Nephron progenitor cell (in vitro differentiated cells): ENCODE measurements at places on chromosomes 4 and X.

DNA sequence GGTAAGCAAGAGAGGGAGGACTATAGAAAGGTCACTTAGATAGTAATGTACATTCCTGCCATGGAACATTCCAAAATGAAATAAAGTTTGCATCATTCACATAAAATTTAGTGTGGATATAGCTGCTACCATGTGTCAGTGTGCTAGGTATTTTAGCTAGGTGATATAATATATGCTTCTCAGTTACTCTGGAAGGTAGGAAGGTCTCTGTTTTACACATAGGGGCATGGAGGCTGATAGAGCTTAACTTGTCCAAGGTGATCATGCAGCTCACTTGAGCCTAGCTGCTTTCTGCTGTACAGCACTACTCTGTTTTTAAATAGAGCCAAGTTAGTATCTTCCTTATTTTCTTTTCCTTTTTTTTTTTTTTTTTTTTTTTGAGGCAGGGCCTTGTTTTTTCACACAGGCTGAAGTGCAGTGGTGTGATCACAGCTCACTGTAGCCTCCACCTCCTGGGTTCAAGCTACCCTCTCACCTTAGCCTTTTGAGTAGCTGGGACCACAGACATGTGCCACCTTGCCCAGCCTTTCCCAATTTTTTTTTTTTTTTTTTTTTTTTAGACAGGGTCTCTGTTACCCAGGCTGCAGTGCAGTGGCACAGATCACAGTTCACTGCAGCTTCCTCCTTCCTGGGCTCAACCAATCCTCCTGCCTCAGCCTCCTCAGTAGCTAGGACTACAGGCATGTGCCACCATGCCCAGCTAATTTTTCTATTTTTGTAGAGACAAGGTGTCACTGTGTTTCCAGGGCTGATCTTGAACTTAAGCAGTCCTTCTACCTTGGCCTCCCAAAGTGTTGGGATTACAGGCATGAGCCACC lies 10.4 kb downstream of the AFF1 start:
- no peak for DNase-seq

DNA sequence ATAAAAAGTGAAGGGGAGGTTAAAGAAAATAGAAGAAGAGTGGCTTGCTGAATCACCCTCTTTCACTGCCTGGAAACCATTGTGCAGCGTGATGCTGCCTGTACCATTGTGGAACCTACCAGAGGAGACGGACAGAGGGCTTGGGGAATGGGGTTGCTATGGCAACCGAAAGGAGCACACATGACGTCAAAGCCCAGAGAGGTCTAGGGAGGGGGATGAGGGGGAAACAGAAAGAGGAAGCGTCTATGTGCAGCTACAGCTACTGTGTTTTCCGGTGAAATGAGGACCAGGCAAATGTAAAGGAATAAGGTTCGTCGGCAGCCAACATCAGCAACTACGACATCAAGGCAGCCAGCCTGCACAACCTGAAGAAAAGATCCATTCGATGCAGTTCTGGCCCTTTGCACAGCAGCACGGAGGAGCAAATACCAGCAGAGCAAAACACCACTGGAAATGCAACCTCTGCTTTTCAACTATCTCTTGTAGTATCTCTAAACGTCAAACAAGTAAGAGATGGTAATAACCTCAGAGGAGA lies at the start of gene MAPK10:
MAPK10 (minus strand) TSS at position 110 of the 535 bp plus-strand sequence.
- peak; percentile 60 for DNase-seq

DNA sequence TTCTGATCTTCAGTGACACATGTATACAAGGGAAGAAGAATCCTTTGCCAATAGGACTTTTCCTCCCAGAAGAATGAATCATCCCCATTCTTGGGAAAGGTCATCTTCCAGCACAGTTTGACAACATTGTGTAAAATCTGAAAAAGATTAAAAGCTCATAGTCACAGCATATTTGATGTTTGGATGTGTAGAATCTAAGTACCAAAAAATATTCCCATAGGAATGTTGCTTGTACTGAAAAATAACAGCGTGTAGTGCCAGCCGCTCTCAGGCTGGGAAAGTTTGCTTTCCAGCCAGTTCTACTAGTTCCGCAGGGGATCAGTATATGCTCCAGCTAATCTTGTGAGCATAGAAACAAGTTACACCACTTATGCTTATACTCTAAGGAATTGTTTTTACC lies 74.7 kb upstream of the IL13RA1 start:
- DNase-seq, result no peak

DNA sequence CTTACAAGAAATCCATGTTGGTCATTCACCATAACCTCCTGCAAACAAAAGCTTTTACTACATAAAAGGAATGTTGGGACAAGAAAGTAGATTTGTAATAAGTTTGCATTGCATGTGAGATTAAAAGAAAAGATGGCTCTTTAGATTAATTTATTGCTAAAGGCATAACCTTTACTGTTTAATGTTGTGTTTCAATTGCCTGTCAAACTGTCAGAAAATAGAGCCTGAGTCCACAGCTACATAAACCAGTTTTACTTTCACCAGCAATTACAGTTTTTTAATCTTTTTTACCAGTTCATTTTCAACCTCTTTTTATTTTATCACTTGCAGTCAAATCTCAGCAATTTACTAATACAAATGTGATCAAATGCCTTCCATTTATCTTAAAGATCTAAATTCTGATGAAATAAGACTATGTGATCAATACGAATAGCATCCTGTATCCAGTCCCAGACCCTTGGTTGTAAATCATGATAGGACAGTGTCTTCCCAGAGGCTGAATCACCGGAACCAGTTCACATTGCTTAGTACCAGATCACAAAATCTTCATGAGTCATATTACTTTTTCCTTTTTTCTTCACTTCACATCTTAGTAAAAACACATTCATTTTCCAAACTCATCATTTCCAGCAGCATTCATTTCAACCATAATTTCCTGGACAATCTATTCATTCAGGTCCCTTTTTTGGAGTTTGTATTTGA lies 95.4 kb upstream of the FRG1 start:
- DNase-seq, result no peak

DNA sequence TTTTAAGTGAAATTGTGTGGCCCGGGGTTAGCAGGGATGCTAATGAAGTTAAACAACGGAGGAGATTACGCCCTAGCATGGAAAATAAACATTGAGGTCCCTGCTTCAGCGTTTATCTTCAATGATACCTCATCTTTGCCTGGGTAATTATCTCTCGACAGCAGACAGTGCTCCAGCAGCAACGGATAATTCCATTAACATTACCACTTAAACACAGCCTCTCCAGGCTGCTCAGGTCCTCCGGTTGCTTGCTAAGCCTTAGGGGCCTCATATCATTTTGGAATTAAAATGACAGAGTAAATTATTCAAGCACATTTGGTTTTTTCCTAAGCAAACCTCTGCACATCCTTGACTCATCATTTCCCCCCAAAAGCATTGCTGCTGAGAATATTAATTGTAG lies 281.5 kb upstream of the KLF3 start:
- no peak for DNase-seq

- DNase-seq, result no peak
These were observed 16.1 kb downstream of the RNF4 start for GRCh38 chr4:2484993-2485392.

DNA sequence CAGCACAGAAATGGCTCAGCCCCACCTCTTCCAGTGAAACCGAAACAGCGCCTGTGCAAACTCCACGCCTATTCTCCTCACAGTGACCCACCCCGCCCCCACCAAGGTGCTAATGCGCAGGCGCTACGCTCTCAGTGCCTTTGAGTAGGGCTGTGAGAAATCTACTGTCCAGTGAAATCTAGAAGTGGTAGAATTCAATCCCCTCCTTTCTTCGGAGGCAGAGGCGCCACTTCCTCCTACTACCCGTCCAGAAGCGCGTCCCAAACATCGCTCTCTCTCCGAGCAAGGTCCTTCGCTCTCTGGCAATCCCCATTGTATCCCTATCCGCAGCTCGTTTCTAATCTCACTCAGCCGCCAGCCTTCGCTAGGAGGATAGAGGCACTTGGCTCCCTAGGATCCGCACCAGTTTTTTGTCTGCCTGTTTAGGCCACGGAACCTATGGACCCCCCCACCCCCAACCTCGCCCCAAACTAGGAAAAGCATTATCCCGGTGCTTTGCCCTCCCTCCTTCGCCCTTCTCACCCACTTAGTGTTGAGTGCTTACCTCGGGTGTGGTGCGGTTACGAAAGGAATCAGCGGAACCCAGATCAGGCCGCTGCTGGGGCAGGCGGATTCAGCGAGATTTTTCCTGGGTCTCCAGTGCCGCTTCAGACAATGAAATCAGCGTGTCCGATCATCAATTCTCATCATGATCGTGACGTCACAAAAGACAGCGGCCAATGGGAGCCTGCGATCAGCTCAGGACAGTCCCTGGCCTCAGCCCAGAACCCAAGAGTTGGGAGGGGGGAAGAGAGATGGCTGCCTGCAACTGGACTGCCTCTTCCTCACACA lies at the start of gene HDX:
HDX (minus strand) TSS at position 656 of the 831 bp plus-strand sequence. CDS start 27,056 bp downstream, outside the sequence.
- DNase-seq, result peak; percentile 81

- no peak for DNase-seq
These were observed 984.4 kb upstream of the PABPC4L start for GRCh38 chr4:135186002-135186401.

DNA sequence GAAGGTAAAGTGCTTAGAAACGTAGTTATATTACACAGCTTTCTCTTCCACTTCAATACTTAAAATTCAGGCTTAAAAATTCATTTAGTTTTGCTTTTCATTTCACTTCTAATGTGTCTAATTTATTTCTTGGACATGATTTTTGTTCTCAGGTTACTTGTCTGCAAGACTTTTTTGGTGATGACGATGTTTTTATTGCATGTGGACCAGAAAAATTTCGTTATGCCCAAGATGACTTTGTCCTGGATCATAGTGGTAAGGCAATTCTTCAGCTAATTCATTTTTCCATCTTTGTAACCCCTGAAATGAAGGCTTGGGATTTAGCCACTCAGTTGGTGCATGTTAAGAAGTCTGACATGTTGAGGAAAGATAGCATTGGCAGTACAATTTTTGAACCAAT lies 114.7 kb downstream of the DCLK2 start:
- DNase-seq, result no peak

DNA sequence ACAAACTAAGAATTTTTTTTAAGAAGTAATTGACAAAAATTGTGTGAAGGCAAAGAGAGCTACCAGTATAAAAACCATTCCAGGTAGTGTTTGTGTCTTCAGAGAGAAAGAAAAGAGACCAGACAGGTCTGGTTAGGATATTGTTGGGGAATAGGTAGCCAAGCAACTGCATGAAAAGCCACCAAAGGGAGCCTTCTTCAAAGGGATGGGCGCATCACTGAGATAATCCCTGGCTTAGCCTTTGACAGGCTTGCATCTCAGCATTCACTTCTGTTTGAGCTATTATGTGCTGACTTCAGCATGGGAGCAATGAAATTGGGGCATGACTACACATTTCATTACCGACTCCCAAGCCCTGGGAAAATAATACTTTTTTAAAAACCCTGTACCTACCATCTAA lies 496.6 kb downstream of the IL1RAPL1 start:
- DNase-seq, result no peak

- no peak for DNase-seq
These were observed 75.1 kb downstream of the NPNT start for GRCh38 chr4:105970371-105970770.

- no peak for DNase-seq
These were observed 62.9 kb upstream of the NDST3 start for GRCh38 chr4:117971403-117971802.

DNA sequence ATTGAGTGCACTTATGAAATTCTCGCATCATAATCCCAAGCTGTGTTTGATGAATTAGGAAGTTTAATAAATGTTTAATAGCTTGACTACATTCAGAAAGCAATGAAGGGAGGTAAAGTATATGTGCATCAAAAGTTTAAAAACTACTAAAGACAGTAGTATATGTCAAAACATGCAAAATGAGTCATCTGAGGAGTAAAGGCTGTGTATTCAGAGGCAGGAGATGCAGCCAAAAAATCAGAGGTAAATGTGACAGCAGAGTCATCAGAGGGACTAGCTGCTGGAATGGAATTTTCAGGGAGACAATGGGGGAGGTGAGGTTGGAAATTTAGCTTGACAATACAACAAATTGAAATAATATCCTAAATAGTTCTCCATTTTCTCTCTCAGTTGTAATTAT lies 127.0 kb upstream of the FUNDC1 start:
- DNase-seq, result no peak

DNA sequence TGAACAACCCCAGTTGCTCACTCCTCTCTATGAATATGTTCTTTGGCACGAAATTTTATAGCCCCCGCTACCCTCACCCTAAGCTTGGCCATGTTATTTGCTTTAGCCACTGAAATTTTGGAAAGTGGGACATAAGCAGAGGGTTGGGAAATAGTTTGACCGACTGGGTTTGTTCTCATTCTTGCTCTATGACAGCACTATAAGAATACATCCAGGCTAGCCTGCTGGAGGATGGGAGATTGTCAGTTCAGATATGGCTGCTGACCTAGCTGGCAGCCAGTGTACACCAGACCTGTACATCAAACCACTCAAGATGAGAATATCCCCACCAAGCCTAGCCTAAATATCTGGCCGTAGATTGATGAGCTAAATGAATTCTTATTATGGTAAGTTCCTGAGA lies 298.1 kb downstream of the PDGFC start:
- no peak for DNase-seq

- no peak for DNase-seq
These were observed 514.9 kb upstream of the LCORL start for GRCh38 chr4:18536428-18536827.

DNA sequence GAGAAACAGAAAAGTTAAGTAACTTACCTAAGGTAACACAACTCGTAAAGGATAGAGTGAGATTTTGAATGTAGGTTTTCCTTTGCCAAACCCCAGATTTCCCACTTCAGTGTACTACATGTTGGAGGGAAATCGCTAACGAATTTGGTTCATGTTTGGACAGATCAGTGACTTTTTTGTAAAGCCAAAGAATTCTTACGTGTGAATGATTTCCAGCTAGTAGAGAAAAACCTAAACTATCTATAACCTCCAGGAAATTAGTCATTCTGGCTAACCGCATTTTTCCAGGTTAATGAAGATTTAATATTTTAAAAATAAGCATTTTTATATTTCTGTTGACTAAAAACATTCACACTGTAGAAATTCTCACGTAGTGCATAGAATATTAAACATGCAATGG lies 7.2 kb downstream of the TENM3 start:
- DNase-seq, result no peak

DNA sequence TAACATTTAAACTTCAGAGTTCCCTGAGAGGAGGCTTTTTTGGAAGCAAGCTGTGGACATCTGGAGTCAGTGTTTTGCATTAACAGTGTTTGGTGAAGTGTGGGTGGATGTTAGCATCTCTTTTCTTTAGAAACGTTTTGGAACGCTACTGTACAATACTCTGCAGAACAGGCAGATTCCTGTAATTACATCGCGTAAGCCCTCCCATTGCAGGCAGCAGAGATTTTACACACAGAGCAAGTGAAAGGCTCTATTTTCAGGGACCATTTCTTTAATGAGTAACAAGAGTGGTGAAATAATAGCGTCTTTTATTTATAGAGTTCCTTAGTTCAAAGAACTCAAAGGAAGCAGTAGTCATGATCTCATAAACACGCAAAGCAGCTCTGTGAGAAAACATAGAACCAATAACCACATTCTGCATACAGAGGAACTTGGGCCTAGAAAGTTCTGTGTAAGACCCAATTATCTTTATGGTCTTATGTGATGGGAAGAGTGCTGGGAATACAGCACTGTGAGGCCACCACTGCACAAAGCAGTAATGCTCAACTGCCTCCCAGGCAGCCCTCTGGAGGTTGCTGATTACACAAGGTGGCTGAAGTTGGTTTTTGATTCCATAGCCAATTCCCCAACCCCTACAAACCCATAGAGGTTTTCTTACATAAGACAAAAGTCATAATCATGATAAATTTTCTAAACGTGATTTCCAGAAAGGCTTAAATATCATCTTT lies 298.7 kb upstream of the EPHA5 start:
- no peak for DNase-seq

GRCh38 chr4:38396845-38397547 lies 267.0 kb upstream of the KLF3 start:
- DNase-seq, result no peak
